CD4-positive, alpha-beta T cell (primary cell): ENCODE measurements at places on chromosomes 2 and 18. TPM values are rescaled to one million over a fixed set of nuclear protein-coding genes. Genes with fewer than 3 reads are reported as not detected.

DNA sequence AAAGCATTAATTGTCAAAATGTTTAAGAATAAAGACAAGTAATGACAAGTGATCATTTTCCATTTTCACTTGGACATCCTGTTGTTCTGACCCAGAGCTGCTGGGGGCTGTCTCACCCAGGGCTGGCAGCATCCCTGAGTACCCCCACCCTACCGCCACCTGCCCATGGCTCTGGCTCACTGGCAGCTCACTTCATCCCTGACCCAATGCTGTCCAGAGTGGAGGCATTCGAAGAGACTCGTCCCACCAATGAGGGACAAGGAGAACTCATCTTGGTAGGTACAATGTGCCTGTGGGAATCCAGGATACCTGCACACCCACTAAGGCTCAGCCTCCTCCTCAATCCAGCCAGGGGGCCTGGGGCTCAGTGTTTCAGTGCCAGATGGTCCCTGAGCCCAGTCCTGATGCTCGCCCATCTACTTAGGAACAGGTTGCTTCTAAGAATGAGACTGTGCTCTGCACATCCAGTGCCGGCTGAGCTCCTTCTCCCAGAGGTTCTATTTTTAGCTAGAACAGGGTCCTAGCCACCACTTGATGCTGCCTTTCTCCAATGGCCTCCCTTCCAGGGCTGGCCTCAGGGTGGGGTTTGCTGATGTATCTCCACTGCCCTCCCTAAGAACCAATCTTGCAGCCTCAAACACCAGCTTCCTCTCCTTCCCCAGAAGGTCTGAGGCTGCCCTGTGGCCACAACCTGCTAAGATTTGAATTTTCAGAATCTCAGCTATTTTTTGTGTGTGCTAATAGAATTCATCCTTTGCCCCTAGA lies 53.7 kb downstream of the ADD2 start:
- H3K36me3 ChIP-seq, result no peaks in the 10 kb centered on the region
- no peaks in the 10 kb centered on the region for H3K27me3 ChIP-seq
- no peak overlapping the region for H3K27ac ChIP-seq
- no peak for DNase-seq

GRCh38 chr18:79825913-79826312 lies 28.2 kb downstream of the KCNG2 start:
- H3K4me1 ChIP-seq, result no peaks in the 10 kb centered on the region
- H3K27me3 ChIP-seq, result no peaks in the 10 kb centered on the region
- H3K4me3 ChIP-seq, result no peak overlapping the region

DNA sequence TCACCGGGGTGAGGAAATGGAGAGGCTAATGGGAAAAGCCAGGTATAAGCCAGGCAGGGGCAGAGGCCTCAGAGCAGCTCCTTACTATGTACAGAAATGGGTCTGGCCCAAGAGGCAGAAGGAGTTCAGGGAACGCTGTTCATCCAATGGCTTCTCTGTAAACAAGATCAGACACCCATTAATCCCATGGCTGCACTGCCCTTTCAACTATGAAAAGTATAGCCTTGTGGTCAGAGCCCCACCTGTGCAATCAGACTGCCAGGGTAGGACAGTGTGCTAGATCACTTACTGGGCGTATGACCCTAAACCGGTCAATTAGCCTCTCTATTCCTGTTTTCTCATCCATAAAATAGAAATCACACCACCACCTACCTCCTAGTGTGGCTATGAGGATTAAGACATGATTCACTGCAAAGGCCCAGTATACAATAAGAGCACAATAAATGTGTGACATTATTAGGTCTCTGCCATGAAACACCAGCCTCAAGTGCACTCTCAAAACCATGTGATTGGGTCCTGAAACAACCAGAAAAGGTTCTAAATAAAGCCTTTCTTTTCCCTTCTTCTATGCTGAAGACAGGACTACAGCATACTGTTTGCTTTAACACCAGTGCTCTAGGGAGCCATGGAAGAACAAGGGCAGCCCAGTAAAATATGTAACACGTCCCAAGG lies 4.4 kb downstream of the ANKRD44 start:
- no peaks in the 10 kb centered on the region for H3K27me3 ChIP-seq
- peaks cover 17% of the 10 kb centered on the region for H3K36me3 ChIP-seq
- peak overlapping the region; percentile 67 for H3K27ac ChIP-seq
- DNase-seq, result no peak

- H3K27me3 ChIP-seq, result peaks cover 10% of the 10 kb centered on the region
- no peak overlapping the region for H3K4me3 ChIP-seq
- H3K27ac ChIP-seq, result no peak overlapping the region
- no peaks in the 10 kb centered on the region for H3K4me1 ChIP-seq
Measured at GRCh38 chr18:47206945-47207637, 30.9 kb upstream of the IER3IP1 start.

DNA sequence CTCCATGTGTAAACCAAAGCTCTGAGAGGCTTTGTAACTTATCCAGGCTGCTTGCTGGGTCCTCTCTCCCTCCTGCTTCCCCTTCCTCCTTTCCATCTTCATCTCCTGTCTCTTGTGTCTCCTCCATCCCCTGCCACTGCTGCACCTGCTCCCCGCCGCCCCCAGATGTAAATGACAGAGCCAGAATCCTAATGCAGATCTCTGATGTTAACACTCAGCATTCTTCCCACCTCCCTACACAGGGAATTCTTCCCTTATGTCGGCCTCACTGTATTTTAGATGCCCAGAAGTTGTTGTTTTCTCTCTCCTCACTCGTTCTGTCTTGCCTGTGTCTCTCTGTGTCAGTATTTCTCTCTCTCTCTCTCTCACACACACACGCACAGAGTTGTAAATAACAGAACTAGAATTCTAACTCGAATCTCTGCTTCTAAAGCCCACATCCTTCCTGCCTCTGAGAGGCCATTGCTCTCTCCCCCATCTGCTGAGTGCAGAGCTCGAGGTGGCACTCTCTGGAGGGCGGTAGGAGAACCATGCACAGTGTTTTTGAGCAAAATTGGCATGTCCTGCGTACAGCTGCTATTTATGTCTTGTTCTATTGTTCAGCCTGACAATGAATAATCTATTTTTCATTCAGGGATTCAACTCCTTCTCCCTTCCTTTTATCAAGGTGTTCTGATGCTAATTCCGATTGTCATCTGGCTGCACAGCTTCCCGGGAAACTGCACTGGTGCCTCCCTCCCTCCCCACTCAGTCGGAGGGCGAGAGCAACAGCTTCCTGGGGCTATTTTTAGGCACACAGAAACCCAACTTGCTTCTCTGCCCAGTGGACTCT lies 219.9 kb downstream of the SH3RF3 start:
- DNase-seq, result peak; percentile 69
- H3K27me3 ChIP-seq, result no peaks in the 10 kb centered on the region
- H3K4me1 ChIP-seq, result peaks cover 44% of the 10 kb centered on the region
- peak overlapping the region; percentile 69 for H3K27ac ChIP-seq
- H3K4me3 ChIP-seq, result peak overlapping the region; percentile 19
- H3K36me3 ChIP-seq, result no peaks in the 10 kb centered on the region

DNA sequence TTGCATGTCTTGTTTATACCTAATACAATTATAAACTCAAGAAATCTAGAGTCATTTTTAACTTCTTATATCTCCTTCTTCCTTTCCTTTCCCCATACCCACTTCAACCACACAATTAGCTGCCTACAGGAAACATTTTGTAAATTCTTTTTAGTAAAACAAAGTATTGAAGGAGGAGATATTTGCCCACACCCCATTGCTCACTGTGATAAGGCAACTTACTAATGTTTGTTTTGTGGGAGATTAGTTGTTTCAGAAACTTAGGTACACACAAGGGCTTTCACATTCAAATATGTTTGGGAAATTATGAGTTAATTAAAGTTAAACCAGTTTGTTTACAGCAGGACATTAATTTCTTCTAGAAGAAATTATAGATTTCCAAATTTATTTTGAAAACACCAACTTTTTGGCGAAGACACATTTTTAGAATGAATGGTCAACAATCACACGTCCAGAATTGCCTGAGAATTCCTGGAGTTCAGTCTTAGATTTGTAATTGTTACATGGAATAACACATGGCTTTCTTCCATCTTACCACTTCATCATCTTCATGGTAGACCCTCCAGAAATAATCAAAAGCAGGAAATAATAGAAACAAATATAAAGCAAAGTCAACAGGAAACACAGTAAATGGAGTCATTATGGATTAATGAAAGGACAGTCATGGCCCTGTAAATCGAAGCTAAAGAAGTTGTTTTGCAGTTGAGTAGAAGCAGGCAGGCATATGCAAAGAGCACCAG lies 62.5 kb upstream of the RAB27B start:
- H3K27ac ChIP-seq, result no peak overlapping the region
- no peaks in the 10 kb centered on the region for H3K4me1 ChIP-seq
- H3K4me3 ChIP-seq, result no peak overlapping the region
- H3K36me3 ChIP-seq, result no peaks in the 10 kb centered on the region
- H3K27me3 ChIP-seq, result no peaks in the 10 kb centered on the region

DNA sequence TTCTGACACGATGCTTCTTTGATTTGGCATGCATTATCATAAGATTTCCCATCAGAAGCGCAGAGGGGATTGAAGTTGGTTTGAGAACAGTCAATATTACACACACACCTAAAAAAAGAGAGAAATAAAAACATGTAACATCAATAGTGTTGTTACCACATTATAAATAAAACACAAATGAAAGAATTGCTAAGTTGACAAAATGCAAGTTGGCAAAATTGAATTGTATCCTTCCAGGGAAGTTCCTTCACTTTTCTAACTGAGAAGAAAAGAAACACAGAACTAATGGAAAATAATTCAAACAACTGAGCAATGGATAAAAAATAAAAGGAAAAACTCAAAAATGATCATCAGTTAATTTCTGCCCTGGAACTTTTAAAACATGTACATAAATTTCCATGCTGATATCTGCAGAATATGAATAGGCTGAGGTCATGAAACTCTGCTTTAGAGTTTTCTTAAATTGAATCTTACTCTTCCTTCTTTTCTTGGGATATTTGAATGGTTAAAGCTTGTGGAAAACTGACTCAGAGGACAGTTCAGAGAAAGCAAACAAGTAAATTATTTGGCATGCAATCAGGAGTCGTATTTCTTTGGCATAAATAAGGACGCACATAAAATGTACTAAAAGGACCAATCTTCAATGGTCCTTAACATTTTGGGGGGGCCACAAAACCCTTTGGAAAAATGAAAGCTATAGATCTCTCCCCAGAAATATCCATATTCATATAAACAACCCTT lies 152.4 kb upstream of the CAVIN2 start:
- no peak overlapping the region for H3K27ac ChIP-seq
- H3K36me3 ChIP-seq, result no peaks in the 10 kb centered on the region
- no peak overlapping the region for H3K4me3 ChIP-seq
- no peak for DNase-seq

DNA sequence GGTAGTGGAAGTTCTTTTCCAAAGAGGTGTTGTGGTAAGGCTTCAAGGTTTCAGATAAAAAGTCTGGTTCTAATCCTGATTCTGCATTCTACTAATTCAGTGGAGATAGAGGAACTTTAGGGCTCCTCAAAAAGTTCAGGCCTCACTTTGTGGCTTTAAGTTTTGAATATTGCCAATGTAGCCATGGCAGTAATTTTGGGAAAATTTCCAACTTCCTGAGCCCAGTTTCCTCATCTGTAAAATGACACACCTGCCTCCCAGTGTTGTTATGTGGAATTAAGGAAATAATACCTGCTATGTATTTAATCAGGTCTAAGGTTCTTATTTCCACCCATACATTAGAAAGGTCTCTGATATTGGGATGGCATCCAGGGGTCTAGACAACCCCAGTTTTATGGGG lies 147.6 kb upstream of the ITGA6 start:
- no peak for DNase-seq
- peaks cover 10% of the 10 kb centered on the region for H3K27me3 ChIP-seq
- no peaks in the 10 kb centered on the region for H3K36me3 ChIP-seq
- no peak overlapping the region for H3K27ac ChIP-seq
- no peak overlapping the region for H3K4me3 ChIP-seq
- no peaks in the 10 kb centered on the region for H3K4me1 ChIP-seq

GRCh38 chr2:96197546-96198255 lies 10.9 kb downstream of the STARD7 start:
- H3K36me3 ChIP-seq, result peaks cover 26% of the 10 kb centered on the region
- H3K27me3 ChIP-seq, result no peaks in the 10 kb centered on the region
- peaks cover 18% of the 10 kb centered on the region for H3K4me1 ChIP-seq
- no peak overlapping the region for H3K4me3 ChIP-seq
- no peak for DNase-seq

- no peaks in the 10 kb centered on the region for H3K27me3 ChIP-seq
- no peaks in the 10 kb centered on the region for H3K4me1 ChIP-seq
- DNase-seq, result no peak
- H3K36me3 ChIP-seq, result no peaks in the 10 kb centered on the region
Measured at GRCh38 chr2:147311058-147311430, 533.8 kb upstream of the ACVR2A start.

DNA sequence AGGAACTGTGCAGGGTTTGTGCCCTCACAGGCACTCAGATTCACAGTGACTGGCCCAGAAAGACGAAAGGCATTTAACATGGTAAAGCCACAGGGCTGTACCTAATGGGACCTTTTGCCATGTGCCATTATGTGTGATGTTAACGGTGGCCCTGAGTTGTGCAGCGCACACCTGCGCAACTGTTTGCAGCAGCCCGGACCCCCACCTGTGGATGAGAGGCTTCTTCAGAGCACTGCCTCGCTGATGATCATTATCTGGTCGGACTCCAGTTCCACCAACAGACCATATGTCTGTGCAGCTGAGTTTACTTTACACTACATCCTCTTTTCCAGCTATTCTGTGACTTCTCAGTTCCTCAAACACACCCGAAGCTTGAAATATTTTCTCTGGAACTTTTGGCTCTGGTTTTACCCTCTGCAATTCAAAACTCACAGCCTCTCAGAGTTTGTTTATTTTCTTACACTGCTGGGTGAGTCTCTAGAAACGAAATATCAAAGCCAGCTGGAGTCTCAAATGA lies 35.6 kb upstream of the UBE2F start:
- H3K4me3 ChIP-seq, result no peak overlapping the region
- H3K27me3 ChIP-seq, result no peaks in the 10 kb centered on the region
- H3K27ac ChIP-seq, result no peak overlapping the region
- H3K36me3 ChIP-seq, result no peaks in the 10 kb centered on the region

DNA sequence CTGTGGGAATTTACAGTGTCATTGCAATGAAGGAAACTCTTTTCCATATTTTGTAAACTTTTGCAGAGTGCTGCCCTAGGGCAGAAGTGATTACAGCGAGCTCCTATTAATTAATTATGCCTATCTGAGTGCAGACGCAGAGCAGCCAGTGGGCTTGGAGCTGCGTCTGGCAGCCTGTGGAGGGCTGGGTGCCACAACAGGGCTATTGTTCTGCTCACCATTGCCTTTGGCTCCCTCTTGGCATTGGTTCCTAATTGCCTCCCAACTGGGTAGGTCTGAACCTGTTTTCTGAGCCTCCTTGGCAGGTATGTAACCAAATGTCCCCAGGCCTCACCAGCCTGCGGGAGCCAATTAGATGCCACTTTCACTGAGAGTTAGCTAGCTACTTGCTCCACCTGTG lies 25.6 kb upstream of the ITGB6 start:
- no peak overlapping the region for H3K4me3 ChIP-seq
- H3K36me3 ChIP-seq, result no peaks in the 10 kb centered on the region
- H3K27ac ChIP-seq, result no peak overlapping the region
- no peaks in the 10 kb centered on the region for H3K27me3 ChIP-seq

The MYOM1 gene
- 0.74 TPM for total RNA-seq

The PIAS2 gene
- total RNA-seq, result 36.3 TPM
